Ascending aorta (tissue), 2 donors: ENCODE measurements at places on chromosomes 6 and 20. TPM values are rescaled to one million over a fixed set of nuclear protein-coding genes. Genes with fewer than 3 reads are reported as not detected.

DNA sequence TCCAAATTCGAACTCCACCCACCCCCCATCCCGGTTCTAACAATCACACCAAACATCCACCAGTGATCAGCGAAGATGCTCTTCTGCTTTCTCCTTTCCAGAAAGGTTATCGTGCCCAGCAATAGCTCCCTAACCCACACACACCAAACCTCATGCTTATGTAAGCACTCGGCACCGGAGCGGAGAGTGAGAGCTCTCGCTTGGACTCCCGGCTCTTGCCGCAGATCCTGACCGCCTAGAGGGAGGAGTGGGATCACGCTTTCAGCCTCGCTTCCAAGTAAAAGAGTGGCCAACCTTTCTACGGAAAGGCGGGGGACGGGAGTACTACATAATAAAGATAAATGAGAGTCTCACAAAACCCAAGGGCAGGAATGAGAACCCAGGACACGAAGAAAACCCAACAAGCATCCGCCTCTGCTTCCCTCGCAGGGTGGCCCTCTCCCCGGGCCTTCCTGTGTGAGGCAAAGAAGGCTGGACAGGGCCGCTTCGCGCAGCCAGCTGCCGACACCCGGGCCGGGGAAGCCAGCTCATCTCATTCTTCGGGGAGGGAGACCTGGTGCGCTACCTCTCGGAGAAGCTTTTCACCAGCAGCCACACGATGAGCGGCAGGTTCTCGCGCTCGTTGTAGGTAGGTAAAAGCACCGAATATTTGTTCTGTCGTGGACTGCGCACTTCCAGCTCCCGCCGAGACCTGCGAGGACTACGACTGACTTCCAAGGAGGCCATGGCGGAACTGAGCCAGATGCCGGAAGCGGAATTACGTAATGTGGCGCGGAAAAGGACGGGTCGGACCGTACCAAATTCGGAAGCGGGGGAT is at the start of gene DPM1:
TSS of gene DPM1 (minus strand) at position 735 of the 817 bp plus-strand sequence. CDS start at position 726, 9 bp downstream.
- DNase-seq, result peak; percentile 23

GRCh38 chr6:20893412-20893811 is 359.2 kb downstream of the CDKAL1 start:
- DNase-seq, result no peak

DNA sequence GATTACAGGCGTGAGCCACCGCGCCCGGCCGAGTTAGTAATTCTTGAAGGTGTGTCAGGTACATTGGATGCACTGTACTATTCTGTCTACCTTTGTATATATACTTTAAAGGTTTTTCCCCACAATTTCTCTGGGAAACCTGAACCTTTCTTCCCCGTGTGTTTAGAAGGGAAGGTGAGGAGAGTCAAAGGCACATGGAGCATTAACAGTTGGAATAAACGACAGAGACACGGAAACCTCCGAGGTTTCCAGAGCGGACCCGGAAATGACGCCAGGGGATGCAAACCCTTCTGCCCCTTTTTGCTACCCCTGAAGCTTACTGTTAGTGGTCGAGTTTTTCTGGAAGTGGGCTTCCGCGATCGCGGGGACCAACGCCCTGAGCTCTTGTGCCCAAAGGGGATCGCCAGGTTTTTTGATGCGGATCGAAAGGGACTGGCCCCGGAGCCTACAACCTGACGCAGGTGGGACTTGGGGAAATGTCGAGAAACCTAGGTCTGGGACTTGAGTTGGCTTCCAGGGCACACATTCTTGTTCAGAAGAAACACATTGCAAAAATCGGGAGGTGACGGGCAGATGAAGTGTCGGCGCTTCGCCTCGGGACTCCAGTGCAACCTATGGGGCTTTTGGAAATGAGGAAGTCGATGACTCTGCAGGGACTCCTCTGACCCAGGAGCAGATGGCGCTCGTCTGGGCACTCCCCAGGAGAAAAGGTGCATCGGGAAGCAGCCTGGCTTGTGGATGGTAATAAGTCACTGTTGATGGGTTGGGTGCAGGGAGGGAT is 218.2 kb downstream of the OR2B2 start:
- DNase-seq, result no peak

GRCh38 chr6:9789201-9789600 is 625.7 kb downstream of the TFAP2A start:
- no peak for DNase-seq

- no peak for DNase-seq
Measured at GRCh38 chr6:50862176-50862575, 43.5 kb downstream of the TFAP2B start.

GRCh38 chr6:155077784-155078183 is 82.7 kb downstream of the TIAM2 start:
- no peak for DNase-seq

GRCh38 chr6:27806981-27807440 is 105.2 kb downstream of the OR2B2 start:
- DNase-seq, result no peak

- no peak for DNase-seq
Measured at GRCh38 chr6:142984386-142984785, 39.4 kb upstream of the HIVEP2 start.

NKAIN4 gene
- not detected for total RNA-seq

- no peak for DNase-seq
Measured at GRCh38 chr6:16377470-16377869, 139.1 kb downstream of the GMPR start.

GRCh38 chr20:56422824-56423189 is 10.7 kb downstream of the CASS4 start:
- DNase-seq, result no peak

ORC3 gene
- total RNA-seq, result 12.9 TPM

- no peak for DNase-seq
Measured at GRCh38 chr6:101402622-101403031, 9.1 kb downstream of the GRIK2 start.

SLC12A5 gene
- not detected for total RNA-seq

DNA sequence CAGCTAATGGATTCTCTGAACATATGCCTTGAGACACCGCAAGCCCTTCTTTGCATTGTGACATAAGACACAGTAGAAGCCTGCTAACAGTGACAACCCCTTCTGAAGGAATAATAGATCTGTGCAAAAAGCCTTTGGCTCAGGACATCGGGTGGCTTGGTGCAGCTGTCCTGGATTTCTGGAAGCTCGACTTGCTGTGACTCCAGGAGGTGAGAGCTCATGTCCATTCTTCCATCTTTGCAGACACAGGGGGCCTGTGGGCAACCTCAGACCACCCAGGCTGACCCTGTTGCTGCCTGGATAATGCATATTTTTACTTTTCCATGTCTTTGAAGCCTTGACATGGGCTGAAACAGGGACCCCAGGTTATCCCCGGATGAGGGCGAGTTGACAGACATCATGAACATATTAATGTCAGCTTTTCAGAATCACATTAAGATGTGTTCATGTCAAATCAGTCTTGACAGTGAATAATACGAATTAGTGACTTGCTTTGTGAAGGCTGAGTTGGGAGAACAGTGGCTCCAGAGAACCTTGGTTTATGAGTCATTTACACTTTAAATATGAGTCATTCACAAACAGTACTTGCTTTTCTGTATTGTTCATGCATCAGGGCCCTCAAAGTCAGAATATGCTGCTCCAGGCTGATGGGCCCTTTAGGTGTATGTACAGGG is 66.8 kb upstream of the IYD start:
- DNase-seq, result no peak

- DNase-seq, result no peak
Measured at GRCh38 chr6:83127976-83128375, 60.5 kb downstream of the DOP1A start.

- no peak for DNase-seq
Measured at GRCh38 chr6:167794161-167795157, 32.3 kb upstream of the AFDN start.

GRCh38 chr6:169086020-169086419 is 167.6 kb downstream of the THBS2 start:
- DNase-seq, result no peak

- DNase-seq, result no peak
Measured at GRCh38 chr20:48766961-48767960, 60.5 kb downstream of the PREX1 start.

DNA sequence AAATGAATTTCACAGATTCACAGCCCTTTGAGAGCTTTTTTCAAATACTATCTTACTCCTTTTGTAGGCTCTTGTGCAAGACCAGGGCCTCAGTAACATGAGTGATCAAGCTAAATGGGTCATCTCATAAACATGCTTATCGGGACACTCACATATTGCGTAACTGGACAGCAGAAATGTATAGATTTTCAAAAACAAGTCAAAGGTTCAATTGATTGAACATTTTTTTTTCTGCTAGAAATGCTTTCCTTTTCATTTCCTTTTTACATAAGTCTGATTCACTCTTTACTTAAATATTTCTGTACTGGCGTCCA is 8.7 kb upstream of the SALL4 start:
- no peak for DNase-seq

DNA sequence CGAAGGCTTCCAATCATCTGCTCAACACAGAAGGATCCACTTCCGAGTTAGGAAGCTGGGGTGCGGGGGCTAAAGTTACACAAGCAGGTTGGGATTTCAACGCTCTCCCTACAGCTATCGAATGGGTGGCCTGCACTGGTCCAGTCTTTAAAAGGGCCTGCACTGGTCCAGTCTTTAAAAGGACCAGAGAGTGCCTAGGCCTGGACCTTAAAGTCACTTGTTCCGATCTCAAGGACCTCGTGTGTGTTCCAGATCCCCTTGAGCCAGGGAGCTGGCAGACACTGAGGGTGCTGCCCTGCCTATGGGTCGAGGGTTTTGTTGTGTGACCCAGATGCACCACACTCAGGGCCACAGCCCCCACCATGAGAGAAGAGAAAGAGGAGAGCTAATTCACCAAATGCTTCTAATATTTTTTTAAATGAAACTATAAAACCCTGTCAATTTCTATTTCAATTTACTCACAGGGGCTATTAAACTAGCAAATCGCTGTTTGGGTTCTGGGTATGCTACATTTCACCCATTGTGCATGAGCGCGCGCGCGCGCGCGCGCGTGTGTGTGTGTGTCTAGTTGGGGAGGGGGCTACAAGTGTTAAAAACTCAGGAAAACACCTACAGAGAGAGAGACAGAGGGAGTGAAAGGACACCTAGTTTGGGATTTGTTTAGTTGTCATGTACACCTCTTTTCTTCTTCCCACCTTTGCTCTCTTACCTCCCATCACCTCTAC is 7.5 kb downstream of the TFAP2B start:
- no peak for DNase-seq

DNA sequence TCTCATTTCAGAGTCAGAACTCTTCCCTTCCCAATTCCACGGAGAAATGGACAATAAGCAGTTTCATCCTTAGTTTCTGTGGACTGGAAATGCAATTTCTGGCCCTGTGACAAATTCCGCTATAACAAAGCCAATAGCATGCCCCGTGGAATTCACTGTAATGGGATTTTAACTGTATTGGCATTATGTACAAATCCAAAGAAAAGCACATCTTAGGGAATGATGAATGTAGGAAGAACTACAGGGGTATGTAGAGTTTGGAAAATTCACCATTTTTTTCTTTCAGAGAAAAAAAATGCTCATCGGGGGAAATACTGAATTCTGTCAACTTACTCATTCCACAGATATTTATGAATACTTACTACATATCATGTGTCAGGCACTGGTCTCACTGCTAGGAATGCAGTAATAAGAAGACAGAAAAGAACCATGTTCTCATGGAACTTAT is 43.5 kb downstream of the KIF6 start:
- DNase-seq, result no peak

PBOV1 gene
- total RNA-seq, result not detected

SIRPA gene
- 72.8 TPM for total RNA-seq

DNA sequence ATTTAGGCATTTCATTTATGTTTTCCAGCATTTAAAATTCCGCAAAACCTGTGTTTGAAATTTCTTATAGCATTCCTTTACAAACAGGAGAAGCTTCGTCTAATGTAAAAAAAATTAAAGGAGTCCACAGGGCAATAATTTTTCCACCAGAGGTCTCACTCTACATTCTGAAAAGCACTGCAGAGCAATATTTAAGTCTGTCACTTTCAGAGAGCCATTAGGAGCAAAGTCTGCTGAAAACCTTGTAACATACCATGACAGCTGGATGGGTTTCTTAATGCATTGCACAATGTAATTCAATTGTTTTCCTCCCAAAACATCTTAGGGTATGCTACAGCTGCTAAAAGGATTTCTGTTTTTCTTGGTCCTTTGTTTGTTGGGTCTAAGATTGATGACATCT is 18.0 kb downstream of the BAG2 start:
- no peak for DNase-seq

CTSA gene
- 82.0 TPM for total RNA-seq

DNA sequence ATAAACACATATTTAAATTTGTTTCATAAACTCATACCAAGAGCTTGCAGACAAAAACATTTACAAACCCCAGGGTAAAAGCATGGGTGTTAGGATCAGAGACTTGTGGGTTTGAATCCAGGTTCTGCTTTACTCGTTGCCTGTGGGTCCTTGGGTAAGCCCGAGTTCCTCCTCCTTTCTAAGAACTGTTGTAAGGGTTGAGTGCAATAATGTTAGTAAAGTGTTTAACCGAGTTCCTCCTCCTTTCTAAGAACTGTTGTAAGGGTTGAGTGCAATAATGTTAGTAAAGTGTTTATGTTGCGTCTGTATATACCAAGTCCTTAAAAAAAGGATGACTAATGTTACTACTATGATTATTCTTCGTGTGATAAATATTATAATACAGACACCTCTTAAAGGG is 18.7 kb downstream of the CCDC170 start:
- no peak for DNase-seq

CFAP206 gene
- 1.4 TPM for total RNA-seq

DNA sequence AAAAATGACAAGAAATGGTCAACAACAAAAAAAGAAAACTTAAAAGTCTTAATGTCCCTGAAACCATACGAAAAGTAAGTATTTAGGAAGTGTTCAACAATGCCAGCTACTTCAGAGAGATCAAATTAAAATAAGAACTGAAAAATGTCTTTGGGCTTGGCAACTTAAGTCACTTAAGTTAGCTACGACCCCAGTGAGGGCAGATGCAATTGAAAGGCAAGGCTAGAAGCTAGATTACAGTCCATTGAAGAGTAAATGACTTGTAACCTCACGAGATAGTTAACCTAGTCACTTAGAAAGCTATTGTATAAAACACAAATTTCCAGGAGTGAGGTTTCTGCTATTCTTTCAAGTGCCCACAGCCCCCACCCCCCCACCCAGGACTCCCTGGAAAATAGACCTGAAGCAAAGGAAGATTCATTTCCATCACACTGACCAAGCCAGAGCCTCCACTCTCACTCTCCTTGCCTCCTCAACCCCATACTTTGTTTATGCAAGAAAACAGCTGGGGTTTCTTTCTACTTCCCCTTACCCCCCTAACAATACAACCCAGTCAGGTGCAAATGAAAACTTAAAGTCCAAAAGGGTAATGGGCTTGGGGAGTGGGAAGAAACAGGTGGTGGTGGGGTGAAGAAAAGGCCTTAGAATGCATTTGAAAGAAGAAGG is 14.6 kb downstream of the RTN4IP1 start:
- DNase-seq, result no peak

C20orf202 gene
- not detected for total RNA-seq

- DNase-seq, result no peak
Measured at GRCh38 chr6:42221546-42221945, 3.9 kb upstream of the MRPS10 start.

- DNase-seq, result no peak
Measured at GRCh38 chr20:17971300-17972013, 2.6 kb downstream of the MGME1 start.

BTBD3 gene
- 12.9 TPM for total RNA-seq
